Activated naive CD4-positive, alpha-beta T cell (primary cell): ENCODE measurements at places on chromosomes 3 and 15.
A peak's percentile ranks its signal among the peaks of the same experiment; 100 is the strongest.

DNA sequence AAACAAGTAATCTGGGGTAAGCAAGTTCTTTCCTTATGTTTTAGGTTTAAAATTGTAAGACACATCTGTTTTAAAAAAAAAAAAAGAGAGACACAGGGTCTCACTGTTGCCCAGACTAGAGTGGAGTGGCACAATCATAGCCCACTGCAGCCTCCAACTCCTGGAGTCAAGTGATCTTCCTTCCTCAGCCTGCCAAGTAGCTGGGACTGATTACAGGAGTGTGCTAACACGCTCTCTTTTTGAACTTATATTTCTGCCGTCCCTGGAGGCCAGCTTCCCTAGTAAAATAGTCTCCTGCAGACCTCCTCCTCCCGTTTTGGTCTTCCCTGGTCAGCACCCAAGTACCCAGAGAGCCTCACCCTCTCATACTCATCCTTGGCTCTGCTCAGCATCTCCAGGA lies 35.5 kb downstream of the DCP1A start:
- no peak for DNase-seq

- no peak for DNase-seq
Measured at GRCh38 chr3:4716266-4716665, 223.1 kb downstream of the ITPR1 start.

DNA sequence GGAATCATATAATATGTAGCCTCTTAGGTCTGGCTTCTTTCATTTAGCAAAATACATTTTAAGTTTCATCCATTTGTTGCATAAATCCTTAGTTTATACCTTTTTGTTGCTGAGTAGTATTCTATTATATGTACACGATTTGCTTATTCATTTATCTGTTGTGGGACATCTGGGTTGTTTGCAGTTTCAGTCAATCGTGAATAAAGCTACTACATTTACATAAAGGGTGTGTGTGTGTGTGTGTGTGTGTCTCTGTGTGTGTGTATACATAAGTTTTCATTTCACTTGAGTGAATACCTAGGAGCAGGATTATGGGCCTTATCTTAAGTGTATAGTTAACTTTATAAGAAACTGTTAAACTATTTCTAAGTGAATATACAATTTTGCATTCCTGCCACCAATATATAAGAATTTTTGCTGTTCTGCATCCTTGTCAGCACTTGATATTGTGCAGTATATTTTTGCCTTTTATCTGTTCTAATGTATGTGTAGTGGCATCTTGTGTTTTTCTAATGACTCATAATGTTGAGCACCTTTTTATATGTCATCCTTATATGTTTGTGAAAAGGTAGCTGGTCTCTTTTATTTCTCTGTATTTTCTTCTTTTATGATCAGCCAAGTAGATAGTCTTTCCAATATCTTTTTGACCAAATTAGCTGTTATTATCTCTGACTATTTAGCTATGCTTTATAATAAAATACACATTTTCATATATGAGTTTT lies 55.0 kb downstream of the GLCE start:
- no peak for DNase-seq

DNA sequence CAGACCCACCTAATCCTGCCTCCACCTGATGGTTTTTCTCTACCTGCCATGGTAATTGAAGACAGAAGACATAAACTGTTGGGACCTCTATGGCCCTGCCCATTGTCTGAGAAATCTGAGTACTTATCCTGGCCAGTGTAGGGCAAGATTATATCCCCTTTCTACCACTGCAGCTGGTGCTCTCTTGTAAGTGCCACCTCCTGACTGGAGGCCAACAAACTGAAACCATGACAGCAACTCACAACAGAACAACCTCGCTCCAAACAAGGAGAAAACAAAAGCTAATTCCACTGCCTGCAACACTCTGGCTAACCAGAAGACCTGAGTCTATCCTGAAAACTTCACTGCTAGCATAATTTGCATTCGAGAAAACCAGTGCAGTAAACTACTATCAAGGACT lies 82.9 kb downstream of the CLDN1 start:
- no peak for DNase-seq

GRCh38 chr3:52892290-52892624 lies 5.1 kb downstream of the STIMATE start:
- no peak for DNase-seq

- no peak for DNase-seq
Measured at GRCh38 chr3:158863247-158863646, 61.4 kb downstream of the MFSD1 start.

- no peak for DNase-seq
Measured at GRCh38 chr3:191631496-191631895, 170.5 kb downstream of the PYDC2 start.

DNA sequence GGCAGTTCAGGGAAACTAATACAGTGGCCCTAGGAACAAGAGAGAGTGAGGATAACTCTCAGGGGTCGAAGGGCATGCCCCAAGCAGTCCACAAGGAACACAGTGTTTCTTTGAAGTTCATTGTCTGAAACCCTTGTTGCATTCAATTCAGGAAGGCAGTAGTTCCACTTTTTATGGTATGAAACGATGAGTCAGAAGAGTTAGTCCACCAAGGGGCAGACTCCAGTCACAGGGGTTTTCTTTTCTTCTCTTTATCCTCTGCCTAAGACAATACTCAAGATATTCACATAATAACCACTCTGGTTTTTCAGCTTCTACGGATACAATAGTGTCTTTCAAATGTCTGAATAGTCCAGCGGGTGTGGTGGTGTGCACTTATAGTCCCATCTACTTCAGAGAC lies 23.7 kb upstream of the TICRR start:
- no peak for DNase-seq

GRCh38 chr15:51093839-51094605 lies 684 bp downstream of the TNFAIP8L3 start:
- DNase-seq: no peak

DNA sequence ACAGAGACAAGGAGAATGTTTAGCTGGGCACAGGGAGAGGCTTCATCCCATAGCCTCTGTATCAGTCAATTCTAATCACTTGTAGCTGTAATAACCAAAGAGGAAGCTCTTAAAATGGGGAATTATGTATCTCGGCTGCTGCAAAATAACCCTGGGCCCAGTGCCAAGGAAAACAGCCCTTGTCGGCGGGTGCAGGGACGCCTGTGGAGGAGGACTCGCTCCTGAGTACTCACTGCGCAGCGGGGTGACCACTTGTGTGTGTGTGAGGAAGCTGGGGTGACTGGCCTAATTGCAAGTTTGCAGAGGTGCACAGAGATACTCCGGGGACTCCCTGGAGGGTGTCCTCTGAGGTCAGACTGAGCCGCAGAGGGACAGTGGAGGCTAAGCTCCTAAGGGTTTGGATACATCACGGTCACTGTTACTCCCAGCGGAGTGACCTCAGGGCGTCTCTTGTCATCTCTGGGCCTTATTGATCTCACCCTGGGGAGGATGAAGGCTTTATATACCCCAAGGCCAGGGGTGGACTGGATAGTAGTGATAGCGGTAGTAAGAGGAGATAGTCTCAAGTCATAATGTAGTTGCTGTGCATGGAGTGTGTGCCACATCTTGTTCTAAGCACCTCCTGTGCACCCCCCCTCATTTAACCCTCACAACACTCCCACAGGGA lies 37.2 kb downstream of the SLC6A6 start:
- DNase-seq: no peak

DNA sequence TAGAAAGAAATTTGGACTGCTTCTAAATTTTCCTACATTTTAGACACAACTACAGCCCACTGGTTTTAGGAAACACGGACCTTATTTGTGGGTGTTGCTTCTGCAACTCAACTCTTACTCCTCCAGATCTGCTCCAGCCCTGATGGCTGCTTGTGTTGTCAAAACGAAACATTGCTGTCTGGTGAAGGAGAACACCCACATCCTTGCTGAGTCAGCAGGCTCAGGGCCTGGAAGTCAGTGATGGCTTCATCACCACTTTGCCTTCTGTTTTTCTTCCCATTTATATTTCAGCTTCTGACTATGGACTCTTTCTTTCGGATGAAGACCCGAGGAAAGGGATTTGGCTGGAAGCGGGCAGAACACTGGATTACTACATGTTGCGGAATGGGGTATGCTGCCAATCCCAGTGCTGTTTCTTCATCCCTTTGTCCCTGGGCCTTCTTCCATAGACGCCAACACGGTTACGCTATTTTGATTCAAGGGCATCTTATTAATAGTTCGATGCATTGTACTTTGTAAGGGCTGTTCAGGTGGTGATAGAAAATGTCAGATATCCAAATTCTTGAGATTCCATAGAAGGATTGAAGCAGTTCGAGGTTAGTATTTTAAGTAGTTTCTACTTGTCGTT lies 392.6 kb upstream of the TPM1 start:
- DNase-seq: no peak

DNA sequence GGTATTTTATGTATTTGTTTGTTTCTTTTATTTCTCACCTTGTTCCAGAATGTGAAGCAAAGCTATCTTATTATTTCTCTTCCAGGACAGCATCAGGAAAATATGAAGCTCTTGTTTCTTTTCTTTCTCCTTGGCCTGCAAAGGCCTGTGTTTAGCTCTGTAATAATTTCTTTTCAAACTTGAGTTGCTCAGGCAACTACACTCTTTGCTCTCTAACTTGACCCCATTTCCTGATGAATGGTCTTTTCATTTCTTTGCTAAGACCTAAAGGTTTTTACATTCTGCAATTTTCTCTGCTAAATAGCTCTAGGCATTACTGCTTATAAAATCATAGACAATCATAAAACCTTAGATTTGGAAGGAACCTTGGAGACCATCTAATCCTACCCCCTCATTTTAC lies 26.2 kb upstream of the ZNF770 start:
- no peak for DNase-seq

- DNase-seq: no peak
Measured at GRCh38 chr3:146650691-146651442, 45.7 kb upstream of the PLSCR5 start.

- DNase-seq: no peak
Measured at GRCh38 chr3:58341376-58341775, 8.7 kb downstream of the PXK start.

DNA sequence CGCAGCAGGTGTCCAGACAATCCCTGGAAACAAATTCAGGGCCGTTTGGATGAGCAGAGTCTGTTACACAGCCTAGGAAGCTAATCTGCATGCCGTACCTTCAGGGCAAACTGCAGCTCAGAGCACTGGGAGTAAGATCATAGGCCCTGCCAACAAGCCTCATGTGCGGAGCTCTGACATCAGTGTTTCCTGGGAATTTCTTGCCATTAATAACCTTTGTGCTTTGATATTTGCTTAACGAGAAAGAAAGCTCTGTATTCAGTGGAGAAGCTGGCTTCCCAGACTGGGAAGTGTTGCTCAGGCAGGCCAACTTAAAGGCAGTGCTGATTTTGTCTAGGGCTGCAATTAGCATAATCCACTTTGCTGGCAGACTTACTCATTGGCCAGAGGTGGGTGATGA lies 116.1 kb upstream of the KLHL25 start:
- no peak for DNase-seq

DNA sequence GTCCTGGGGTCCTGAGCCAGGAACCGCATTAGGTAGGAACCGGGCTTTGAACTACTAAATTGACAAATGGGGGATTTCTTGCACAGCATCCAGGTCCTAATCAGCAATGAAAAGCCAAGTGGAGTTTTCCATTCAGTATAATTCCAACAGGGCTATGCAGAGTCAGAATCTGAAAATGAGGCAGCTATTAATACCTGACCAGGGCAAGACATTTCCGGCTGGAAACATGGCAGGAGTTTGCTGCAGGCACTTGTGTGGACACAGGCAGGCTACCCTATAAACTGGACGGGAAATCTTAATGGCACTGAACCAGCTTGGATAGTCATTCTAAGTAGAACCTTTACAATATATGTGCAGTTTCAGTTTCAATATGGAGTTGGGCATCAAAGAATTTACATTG lies 553.1 kb downstream of the FGF12 start:
- DNase-seq: no peak

DNA sequence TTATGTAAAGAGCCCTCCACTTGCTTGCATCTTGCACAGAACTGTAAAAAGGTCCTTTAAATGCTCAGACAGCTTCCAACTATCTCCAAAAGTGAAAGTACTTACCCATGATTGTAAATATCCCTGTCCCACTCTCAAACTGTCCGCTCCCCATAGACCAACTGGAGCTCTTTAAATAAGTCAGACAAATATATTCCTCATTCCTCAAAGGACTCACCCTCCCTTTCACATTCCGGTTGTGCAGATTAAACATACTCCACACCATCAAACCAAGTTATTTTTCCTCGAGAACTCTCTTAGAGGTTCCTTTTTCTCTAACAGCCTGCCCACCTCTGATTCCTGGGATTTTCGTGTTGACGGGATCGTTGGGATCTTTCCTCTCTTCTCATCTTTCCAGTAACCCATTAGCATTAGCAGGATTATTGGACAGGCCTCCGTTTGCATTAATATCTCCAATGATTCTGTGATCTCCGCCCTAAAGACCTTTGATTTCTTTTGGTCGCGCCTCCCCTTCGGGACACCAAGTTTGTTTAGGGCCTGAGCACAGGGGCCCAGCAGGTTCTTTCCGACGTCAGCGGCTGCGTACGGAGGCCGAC lies 763 bp downstream of the GOLGB1 start:
- peak; percentile 16 for DNase-seq

GRCh38 chr3:43389388-43390254 lies 103.3 kb downstream of the SNRK start:
- no peak for DNase-seq

DNA sequence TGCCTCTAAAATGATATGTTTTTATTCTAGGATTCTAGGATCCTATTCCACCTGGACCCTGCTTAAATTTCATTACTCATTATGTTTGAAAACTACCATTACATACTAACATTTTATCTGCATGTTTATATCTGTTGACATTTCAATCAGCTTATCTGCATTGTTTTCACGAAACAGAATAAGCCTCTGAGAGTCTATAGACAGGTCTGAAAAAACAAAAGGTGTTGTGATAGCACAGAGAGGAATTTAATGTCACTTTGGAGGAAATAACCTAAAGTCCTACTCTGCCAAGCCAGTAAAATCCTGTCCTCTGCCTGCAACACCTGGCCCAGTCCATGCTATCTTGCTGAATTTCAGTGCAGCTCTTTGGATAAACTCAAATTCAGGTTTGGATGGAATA lies 315.2 kb downstream of the ZBTB20 start:
- DNase-seq: no peak

GRCh38 chr3:84978843-84979242 lies 20.1 kb downstream of the CADM2 start:
- DNase-seq: no peak

DNA sequence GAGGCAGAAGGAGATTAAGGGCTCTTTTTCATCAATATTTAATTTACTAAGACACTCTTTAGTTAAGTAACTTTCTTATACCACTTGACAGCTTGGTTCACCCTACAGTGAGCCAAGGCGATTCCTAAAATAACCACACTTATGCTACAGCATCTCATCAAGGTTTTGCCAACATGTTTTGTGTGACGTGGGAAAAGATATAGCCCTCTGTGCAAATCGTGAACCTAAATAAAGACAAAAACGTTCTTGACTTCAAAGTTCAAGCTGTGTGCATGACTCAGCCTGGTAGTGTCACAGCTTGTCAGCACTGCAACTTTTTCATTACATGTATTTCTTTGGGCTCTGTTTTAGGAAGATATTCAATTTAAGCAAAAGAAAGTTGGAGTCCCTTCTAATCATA lies 297.0 kb upstream of the EPHA3 start:
- DNase-seq: no peak

- no peak for DNase-seq
Measured at GRCh38 chr3:13122081-13123012, 49.1 kb upstream of the IQSEC1 start.
